ENCODE measurements at places on chromosomes 2 and 18.

- DNase-seq: no peak
Observed at GRCh38 chr2:241025639-241026038, 27.2 kb downstream of the SNED1 start.

DNA sequence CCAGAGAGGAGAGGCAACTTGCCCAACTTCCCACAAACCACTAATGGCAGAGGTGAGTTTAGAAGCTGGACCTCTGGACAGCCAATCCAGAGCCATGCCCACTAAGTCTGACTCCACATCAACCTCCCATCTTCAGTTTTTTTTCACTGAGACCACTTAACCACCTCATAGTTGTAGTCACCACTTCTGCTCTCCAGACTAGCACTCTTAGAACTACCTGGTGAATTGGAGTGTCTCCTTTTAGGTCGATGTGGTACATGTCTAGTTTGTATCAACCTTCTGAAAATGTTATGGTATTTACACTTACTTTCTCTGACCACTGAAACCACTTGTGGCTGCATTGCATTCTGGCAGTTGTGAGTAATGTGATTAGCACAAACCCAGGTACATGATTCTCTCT, 743.6 kb upstream of the FANCL start:
- no peak for DNase-seq

- DNase-seq: no peak
Observed at GRCh38 chr2:17573085-17573803, 32.7 kb downstream of the VSNL1 start.

- DNase-seq: peak; percentile 22
Observed at GRCh38 chr2:37809525-37809924, 115.6 kb upstream of the RMDN2 start.

- DNase-seq: no peak
Observed at GRCh38 chr2:45299361-45299760, 290.1 kb upstream of the SIX2 start.

- no peak for DNase-seq
Observed at GRCh38 chr2:62054916-62055450, 140.9 kb upstream of the B3GNT2 start.

DNA sequence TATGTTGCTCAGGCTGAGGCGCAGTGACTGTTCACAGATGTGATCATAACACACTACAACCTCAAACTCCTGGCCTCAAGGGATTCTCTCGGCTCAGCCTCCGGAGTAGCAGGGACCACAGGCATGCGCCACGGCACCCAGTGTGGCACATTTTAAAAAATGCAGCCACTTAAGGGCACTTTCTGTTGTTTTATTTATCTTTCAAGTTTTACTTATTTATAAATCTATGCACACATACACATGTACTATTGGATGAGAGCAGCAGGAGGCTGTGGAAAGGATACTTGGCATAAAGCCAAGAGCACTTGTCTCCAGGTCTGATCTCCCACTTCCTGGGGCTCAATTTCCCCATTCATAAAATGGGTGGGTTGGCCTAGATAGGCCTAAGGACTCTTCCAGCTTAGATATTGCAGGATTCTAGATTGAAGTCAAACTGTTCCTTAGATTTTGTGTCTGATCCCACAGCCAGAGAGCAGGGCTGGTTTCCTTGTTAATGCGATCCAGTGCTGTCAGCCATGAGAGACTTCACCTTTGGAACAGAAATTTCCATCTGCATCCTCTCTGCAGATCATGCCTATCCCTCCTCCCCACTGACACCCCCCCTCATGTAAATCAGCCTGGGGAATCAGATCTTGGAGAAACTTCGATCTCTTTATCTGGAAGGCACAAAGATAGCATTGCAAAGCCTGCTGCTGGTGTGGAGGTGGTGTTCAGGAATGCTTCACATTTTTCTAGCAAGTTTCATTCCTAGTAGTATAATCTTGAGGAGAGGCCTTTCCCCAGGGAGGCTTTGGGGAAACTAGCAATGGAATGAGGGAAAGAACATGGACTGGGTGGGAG, 24.7 kb downstream of the PCBP1 start:
- DNase-seq: no peak

DNA sequence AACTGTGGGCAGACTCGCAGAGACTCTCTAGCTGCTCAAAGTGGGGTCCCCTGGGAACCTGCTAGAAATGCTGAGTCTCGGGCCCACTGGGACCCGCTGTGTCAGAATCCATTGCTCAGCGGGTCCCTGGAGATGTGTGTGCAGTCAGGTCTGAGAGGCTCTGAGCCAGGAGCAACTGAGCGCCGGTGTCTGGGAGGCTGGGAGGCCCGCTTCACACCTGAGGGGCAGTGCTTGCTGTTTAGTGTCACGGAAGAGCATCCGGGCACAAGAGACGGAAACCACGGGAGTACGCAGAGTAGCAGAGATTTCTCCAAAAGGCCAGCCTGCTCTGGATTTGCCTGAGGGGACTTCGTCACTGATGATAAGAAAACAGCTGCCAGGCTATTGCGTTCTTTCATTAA, 70.1 kb downstream of the EDAR start:
- DNase-seq: no peak

- DNase-seq: no peak
Observed at GRCh38 chr18:79077181-79077580, 8.0 kb downstream of the ATP9B start.

DNA sequence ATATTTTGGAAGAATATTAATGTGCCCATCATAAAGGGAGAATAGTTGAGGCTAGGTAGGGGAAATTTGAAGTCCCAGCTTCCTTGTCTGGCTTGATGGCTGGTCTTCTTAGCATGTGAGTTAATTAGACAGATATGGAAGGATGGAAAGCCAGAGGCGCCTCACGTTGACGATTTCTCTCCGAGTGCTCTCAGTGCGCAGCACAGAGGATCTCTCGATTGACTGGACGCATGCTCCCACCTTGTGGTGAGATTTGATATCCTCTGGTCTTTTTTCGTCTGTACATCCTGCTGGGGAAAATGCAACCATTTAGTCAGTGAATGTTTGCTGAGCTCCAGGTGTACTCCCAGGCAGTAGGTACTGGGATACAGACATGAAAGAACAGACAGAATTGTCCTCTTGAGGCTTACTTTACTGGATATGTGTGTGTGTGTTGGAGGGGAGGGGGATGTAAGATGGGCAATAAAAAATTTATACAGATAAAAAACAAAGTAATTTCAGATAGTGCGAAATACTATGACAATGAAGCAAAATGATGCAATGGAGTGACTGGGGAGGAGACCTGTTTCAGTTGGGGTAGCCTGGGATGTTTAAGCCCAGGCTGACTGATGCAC, 66.9 kb upstream of the ZNG1B start:
- DNase-seq: peak; percentile 75

- no peak for DNase-seq
Observed at GRCh38 chr2:240248721-240249422, 108.4 kb upstream of the OTOS start.

DNA sequence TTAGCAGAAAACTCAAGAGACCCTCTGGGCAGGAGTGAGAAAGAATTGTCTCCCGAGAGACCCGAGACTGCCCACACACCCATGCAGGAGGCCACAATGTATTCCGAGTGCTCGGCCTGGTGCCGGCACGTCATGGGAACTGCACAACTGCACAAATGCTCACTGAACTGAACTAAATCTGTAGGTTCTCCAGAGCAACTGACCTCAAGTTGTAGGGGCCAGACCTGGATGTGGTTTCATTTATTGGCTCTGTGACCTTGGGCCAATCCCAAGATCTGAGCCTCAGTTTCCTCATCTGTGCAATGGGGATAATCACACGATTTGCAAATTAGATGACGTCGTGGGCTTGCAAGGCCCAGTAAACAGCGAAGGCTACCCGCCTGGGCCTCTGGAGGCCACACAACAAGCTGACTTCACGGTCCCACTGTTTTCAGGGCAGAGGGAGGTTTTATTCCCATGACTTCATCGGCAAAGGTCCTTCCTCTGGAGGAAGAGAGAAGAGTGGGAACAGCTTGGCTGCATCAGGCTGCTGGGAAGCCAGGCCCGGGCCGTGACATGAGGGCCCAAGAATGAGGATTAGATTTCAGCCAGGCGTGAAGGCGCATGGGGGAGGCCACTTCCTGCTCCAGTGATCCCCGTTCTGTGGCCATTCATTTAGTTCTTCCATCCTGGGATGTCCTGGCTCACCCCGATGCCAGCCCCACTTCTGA, 3.6 kb upstream of the ERFE start:
- DNase-seq: no peak

GRCh38 chr18:59272891-59273758, at the start of gene RAX:
TSS of gene RAX (minus strand) at chr18:59273454. CDS start at chr18:59273206, 248 bp downstream.
- DNase-seq: no peak

DNA sequence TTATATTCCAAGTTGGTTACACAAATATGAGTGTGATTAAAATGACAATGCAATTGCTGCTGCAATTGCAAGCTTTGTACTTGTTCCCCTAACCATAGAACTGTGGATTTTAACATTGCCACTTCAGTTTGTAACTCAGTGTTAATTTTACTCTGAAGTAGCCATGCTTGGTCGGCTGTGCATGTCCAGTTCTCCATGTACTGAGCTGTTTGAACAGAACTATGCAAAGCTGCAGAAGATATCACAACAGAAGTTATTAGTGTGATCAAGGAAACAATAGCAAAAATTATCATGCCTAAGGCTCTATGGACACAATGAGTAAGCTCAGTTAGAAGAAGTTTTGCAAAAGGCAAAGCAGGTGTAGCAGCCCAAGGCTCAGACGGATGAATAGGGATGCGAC, 45.3 kb downstream of the CXCR4 start:
- DNase-seq: no peak

GRCh38 chr2:80105015-80105640, 199.4 kb downstream of the LRRTM1 start:
- no peak for DNase-seq

DNA sequence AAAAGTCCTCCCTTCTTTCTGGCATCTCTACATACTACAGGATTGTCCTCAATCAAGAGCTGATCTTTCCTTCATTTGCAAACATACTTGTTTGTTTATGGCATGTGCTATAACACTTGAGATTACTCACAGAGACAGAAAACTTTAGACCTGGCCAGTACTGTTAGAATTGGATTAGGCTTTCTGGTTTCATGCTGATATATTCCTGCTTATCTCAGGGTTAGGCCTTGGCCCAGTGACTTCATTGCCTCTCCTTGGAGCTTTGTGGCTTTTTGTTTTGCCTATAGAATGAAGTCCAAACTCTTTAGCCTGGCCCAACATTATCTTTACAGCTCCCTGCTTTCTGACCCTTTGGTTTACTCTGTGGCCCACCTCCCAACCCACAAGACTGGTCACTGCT, 363.3 kb downstream of the ALK start:
- no peak for DNase-seq

DNA sequence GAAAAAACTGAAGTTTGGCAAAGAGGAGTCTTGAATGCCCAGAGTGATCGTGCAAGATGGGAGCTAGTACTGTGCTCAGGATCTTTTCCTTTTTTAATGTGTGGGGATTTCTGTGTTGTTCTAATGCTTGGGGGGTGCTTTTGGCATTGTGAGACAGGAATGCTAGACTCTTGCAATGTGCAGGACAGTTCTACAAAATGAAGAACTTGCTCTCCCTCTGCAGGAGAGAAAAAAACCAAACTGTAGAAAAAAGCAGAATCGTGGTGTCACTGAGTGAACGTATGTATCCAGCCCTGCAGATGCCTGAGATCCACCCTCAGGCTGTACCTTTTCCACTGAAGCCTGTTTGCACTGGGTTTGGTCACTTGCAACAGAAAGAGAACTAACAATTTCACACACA, 12.1 kb upstream of the TTC39C start:
- DNase-seq: no peak

DNA sequence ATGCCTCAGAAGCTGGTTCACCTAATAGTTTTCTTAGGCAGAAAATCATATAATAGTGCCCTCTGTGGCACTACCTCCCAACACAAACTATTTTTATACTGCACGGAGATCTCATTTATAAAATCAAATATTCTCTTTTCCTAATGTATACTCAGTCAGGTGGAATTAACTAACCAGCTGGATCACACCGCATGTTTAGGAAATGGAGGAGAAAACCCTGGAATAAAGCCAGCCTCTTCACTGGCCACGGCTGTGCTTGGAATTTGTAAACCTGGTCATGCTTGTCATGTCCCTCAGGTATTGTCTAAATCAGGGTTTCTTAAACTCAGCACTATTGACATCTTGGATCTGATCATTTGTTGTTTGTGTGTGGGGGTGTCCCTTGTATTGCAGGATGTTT, 85.6 kb downstream of the DOCK10 start:
- DNase-seq: no peak

DNA sequence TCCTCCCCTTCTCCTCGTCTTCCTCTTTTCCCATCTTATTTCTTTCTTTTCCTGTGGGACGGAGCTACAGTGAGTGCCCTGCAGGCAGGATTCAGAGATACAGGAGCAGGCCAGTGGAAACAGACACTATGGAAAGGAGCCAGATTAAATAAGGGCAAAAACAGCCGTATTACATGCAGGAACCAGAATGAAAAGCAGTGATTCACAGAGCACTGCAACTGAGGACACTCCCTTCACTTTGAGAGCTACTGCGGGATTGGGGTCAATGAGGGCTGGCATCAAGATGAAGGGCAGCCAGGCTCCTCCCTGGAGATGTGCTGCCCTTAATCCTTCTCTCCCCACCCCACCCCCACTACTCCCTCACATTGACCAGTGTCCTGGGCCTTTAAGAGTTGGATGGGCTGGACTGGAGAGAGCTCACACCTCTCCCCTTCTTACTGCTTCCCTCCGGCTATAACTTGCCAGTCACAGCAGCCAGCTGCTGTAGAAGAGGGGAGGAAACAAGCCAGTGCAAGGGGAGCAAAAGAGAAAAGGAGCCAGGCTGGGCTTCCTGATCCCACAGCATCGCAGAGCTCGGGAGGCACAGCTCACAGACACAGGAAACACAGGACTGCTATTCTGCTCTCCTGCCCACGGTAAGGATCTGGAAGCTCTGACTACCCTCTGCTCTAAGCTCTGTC, at the start of gene PLCD4:
Gene PLCD4 (plus strand): TSS at position 464 of the 680 bp plus-strand sequence. CDS start 7,841 bp downstream, outside the sequence.
- no peak for DNase-seq

DNA sequence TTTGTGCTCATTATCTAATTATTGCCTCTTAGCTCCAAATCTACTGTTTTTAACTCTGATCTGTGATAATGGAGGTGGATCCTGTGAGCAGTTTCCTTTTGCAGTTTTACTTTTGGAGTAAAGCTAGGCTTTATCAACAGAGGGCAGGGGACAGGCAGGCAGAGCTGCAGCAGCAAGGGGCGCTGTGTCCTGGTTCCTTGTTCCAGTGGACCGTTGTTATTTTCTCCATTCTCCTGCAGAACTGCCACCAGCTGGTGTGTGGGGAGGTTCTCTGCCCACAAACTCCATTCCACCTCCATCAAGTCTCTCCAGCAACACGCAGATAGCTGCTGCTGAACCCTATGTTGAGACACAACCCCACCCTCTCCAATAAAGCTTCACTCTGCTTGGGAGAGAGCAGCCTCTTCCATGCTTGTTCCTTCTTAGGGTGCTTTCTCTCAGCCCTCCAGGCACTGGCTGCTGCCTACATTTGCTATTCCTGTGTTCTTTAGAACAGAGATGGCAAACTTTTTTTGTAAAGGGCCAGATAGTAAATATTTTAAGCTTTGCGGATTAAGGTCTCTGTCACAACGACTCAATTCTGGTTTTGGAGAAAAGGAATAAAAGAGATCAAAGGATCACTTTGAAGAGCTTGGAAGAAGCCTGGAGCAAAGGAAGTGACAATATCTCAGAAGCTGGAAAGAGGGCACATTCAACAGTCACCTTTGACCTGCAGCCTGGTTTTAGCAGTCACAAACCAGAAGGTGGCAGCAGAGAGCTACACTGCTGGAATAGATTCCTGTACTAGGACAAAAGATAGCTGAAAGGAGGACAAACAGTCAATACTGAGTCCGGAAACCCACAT, 208.8 kb downstream of the CCDC178 start:
- DNase-seq: peak; percentile 34
